Spinal cord (tissue), 10 donors: ENCODE measurements at places on chromosomes 5 and 9. TPM values are rescaled to one million over a fixed set of nuclear protein-coding genes. Genes with fewer than 3 reads are reported as not detected.

The PCDHGA6 gene
- total RNA-seq = 12.3 TPM

The EGFL7 gene
- total RNA-seq = 93.5 TPM

The GKAP1 gene
- total RNA-seq = 14.8 TPM

The ANKRD34B gene
- 0.39 TPM for total RNA-seq

The ANKRD31 gene
- 0.59 TPM for total RNA-seq

The IL5 gene
- not detected for total RNA-seq

The SLC6A3 gene
- 1.1 TPM for total RNA-seq

DNA sequence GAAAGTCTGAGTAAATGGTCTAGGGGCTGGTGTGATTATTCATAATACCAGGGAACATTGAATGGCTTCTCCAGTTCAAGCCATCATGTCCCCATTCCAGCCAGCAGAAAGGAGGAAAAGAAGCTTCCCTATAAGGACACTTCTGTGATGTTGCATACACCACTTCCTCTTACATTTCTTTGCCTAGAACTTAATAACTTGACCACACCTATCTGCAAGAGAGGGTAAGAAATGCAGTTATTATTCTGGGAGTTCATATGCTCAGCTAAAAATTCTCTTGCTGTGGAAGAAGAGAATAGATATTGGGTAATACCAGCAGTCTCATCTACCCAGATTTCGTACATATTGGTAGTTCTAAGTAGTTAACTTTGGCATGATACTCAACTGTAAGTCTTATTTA is 166.1 kb downstream of the SLC28A3 start:
- no peak for DNase-seq
- no peak overlapping the region for H3K4me3 ChIP-seq
- peaks cover 6% of the 10 kb centered on the region for H3K4me1 ChIP-seq
- no peaks in the 10 kb centered on the region for H3K27me3 ChIP-seq
- H3K27ac ChIP-seq = no peak overlapping the region

GRCh38 chr5:100827481-100827889 is 75.6 kb downstream of the ST8SIA4 start:
- DNase-seq = no peak
- H3K36me3 ChIP-seq = no peaks in the 10 kb centered on the region
- no peak overlapping the region for H3K27ac ChIP-seq
- H3K4me1 ChIP-seq = no peaks in the 10 kb centered on the region
- H3K27me3 ChIP-seq = no peaks in the 10 kb centered on the region
- H3K4me3 ChIP-seq = no peak overlapping the region

- H3K27ac ChIP-seq = no peak overlapping the region
- no peaks in the 10 kb centered on the region for H3K4me1 ChIP-seq
These were observed 71.5 kb downstream of the DOCK8 start for GRCh38 chr9:286071-286740.

DNA sequence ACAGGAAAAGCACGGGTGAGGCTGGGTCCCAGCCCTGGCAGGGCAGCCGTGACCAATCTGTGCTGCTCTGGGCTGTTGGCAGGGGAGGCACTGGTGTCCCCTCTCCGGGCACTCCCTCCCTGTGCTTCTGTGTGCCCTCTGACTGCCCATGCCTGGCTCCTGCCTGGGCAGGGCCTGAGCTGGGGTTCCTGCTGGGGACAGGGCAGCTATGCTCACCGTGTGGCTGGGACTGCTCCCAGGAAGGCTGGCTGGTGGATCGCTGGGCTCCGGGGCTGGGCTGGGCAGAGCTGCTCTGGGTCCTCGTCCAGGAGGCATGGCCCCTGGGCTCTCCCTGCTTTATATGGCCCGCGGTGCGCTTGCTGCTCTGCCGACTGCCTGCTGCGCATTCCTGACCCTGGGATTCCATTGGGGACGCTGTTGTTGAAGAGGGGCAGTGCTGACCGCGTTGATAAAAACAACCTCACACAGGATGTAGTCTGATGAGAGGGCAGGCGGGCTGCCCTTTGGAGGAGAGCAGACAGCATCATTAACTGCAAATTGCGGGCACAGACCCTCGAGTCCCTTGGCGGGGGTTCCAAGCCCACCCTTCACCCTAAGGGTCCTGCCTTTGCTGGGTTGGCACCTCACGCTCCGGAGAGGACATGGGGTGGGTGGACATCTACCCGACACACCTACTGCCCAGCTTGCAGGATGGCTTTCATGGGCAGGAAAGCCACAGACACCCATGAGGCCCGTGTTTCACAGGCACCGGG is 955 bp downstream of the QRFP start:
- peaks cover 64% of the 10 kb centered on the region for H3K4me1 ChIP-seq
- H3K27ac ChIP-seq = no peak overlapping the region
- H3K4me3 ChIP-seq = no peak overlapping the region
- no peaks in the 10 kb centered on the region for H3K27me3 ChIP-seq
- no peak for DNase-seq
- peaks cover 45% of the 10 kb centered on the region for H3K36me3 ChIP-seq

- H3K27ac ChIP-seq = no peak overlapping the region
- H3K36me3 ChIP-seq = no peaks in the 10 kb centered on the region
- DNase-seq = no peak
- H3K27me3 ChIP-seq = no peaks in the 10 kb centered on the region
- H3K4me3 ChIP-seq = no peak overlapping the region
These were observed 48.9 kb downstream of the PTPN3 start for GRCh38 chr9:109449036-109449798.

DNA sequence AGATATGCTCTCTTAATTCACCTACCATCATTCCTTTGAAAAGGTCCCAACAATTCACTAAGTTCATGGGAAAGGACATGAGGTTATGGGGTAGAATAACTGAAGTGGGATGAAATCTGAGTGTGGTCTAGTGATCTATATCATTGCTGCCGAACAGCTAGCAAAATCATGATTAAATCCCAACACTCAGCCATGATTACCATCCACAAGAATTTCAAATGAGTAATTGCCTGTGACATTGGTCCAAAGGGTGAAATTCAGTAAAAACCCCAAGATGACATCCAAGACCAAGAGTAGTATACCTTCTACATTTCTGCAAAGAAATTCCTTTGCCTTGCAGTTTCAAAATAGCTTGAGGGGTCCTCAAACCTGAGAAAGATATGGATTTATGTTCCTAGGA is 225.6 kb downstream of the SPOCK1 start:
- H3K36me3 ChIP-seq = no peaks in the 10 kb centered on the region
- no peak overlapping the region for H3K27ac ChIP-seq
- no peaks in the 10 kb centered on the region for H3K27me3 ChIP-seq
- no peaks in the 10 kb centered on the region for H3K4me1 ChIP-seq

DNA sequence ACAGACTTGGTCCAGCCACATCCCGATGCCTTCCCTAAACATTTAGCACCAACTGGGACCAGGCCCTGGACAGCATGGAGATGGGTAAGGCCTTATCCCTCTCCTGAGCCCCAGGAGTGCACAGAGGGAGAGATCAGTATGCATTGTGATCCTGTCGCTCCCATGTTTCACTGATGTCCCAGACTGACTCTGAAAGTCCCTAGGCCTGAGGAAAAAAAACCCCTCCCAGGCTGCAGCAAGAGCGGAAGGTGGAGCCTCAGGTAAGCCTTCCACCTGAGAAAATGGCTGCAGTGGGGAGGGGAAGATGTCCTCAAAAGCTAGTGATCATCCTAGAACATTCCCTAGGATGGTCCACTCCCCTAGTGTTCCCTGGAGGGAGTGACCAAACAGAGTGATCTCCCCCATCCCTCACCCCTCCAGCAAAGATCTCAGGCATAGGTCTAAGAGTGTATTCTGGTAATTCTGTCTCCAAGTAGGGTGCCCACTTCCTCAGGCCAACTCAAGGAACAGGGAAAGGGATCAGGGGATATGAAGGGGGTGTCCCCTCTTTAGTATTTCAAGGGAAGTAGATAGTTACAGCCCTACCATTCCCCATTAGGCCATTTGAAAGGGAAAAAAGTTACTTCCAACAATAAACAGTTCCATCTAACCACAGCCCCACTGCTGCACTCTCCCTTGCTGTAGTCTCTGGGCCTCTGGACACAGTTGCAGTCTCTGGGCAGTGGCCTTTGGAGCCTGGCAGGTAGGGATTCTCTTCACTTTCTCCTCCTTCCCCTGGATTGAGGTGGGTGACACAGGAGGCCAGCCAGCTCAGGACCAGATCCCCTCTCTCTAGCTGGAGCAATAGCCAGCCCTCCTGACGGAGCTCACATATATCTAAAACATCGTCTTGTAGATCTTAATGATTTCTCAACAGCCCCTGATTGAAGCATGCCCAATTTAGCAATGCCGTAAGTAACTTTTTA is 6.8 kb upstream of the CXXC5 start:
- DNase-seq = no peak
- no peak overlapping the region for H3K4me3 ChIP-seq
- H3K4me1 ChIP-seq = peaks cover 63% of the 10 kb centered on the region
- H3K27ac ChIP-seq = no peak overlapping the region
- no peaks in the 10 kb centered on the region for H3K27me3 ChIP-seq

DNA sequence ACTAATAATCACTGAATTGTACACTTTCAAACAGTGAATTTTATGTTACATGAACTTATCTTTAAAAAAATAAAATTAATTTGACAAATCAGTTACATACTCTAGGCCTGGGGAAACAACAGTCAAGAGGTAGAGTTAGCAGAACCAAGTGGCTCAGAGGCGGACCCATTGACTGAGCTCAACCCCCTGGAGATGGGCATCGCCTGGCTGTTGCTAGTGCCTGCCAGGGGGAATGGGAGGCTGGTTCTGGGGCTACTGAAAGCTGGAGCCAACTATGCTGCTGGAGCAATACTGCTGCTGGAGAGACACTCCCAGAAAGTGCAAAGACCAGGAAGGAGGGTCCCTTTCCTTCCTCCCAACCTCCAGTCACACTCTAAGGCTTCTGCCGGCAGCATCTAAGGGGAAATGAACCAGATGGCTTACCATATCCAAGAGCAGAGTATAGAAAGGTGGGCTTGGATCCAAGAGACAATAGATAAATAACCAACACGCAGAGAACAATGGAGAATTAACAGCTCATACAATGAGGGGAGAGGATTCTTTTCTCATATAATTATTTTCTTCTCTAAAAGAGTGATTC is 40.3 kb upstream of the ANKRD55 start:
- H3K4me3 ChIP-seq = no peak overlapping the region
- DNase-seq = peak; percentile 30
- H3K4me1 ChIP-seq = peaks cover 4% of the 10 kb centered on the region
- H3K27me3 ChIP-seq = no peaks in the 10 kb centered on the region

DNA sequence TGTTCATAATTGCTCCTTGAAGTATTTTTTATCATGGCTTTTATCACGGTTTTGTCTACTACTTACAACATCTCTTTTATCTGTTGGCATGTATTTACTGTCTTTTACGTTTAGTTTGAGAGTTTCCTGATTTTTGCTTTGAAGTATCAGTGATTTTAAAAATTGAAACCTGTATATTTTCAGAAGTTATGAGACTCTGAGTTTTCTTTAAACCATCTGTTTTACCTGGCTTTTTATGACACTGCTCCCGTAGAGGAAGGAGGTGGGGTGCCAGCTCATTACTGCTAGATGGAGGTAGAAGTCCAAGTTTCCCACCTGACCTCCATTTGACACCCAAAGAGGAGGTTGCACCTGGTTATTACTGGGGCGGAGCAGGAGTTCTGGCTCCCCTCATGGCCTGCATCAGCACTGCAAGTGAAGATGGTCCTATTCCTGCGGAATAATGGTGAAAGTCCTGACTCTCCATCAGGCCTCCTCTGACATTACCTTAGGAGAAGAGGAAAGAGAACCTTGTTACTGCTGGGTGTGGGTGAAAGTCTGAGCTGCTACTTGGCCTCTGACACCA is 10.0 kb upstream of the ZNF131 start:
- no peak for DNase-seq
- H3K4me3 ChIP-seq = no peak overlapping the region
- H3K36me3 ChIP-seq = no peaks in the 10 kb centered on the region
- peaks cover 2% of the 10 kb centered on the region for H3K4me1 ChIP-seq
- no peak overlapping the region for H3K27ac ChIP-seq

DNA sequence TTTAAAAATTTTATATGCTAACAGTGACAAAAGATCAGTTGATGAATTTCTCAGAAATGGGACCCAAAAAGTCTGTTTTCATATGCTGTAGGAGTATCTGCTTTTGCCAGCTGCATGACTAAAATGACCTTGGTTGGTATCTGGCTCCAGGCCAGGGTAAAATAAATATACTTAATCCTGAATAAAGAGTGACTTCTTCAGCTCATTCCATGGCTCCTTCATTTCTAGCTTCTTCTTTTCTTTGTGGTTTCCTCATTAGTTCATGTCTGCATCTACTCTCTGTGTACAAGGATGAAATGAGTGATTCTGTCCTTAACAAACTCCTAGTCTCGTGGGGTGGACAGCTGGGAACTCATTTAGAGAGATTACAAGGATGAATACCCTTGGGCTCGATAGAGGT is 36.0 kb downstream of the RCL1 start:
- no peak overlapping the region for H3K4me3 ChIP-seq
- no peaks in the 10 kb centered on the region for H3K27me3 ChIP-seq
- H3K36me3 ChIP-seq = no peaks in the 10 kb centered on the region
- H3K4me1 ChIP-seq = no peaks in the 10 kb centered on the region

- no peak for DNase-seq
- peaks cover 3% of the 10 kb centered on the region for H3K4me1 ChIP-seq
- no peaks in the 10 kb centered on the region for H3K36me3 ChIP-seq
- H3K27me3 ChIP-seq = no peaks in the 10 kb centered on the region
- H3K4me3 ChIP-seq = no peak overlapping the region
- H3K27ac ChIP-seq = no peak overlapping the region
These were observed 12.6 kb upstream of the ACSL6 start for GRCh38 chr5:132024117-132024435.

DNA sequence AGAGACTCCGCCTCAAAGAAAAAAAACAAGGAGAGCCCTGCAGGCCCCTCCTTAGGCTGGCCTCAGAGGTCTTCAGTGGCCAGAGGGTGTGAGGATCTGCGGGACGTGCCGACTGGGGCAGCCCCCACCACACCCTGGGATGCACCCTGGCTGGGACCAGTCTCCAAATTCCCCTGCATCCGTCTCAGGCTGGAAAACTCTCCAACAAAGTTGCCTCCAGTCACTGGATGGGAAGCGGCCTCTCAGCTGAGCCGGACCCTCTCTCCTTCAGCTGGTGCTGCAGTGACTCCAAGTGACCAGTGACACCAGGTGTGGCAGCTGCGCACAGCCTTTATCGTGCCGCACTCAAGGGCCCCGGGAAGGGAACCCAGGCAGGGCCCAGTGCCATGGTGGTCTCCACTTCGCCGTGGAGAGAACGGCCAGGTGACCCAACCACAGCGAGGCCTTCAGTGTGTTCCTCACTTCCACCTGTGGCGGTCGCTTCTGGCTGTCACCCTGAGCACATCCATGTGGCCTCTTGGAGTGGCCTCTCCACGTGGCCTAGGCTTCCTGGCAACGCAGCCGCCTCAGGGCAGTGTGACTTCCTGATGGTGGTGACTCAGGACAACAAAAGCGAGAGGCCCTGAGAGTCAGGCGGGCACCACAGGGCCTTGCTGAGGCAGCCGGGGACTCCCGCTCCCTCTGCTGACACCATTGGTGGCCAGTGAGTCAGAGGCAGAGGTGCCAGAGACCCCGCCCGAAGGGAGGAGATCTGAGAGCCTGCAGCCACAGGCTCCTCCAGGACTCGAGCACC is 19.3 kb upstream of the CAMSAP1 start:
- H3K36me3 ChIP-seq = peaks cover 88% of the 10 kb centered on the region
- no peaks in the 10 kb centered on the region for H3K27me3 ChIP-seq
- H3K4me1 ChIP-seq = no peaks in the 10 kb centered on the region

GRCh38 chr5:55986931-55987330 is 7.8 kb downstream of the IL6ST start:
- no peaks in the 10 kb centered on the region for H3K36me3 ChIP-seq
- H3K27ac ChIP-seq = no peak overlapping the region
- no peaks in the 10 kb centered on the region for H3K4me1 ChIP-seq

GRCh38 chr9:131218370-131218769 is 57.9 kb downstream of the FAM78A start:
- peaks cover 7% of the 10 kb centered on the region for H3K36me3 ChIP-seq
- no peak for DNase-seq
- H3K4me1 ChIP-seq = peaks cover 5% of the 10 kb centered on the region
- no peak overlapping the region for H3K27ac ChIP-seq
